Glomerular endothelial cell (primary cell): ENCODE measurements at places on chromosomes 7 and 10. TPM values are rescaled to one million over a fixed set of nuclear protein-coding genes. Genes with fewer than 3 reads are reported as not detected.

- no peak for DNase-seq
Measured at GRCh38 chr7:111145472-111145871, 54.5 kb downstream of the LRRN3 start.

DNA sequence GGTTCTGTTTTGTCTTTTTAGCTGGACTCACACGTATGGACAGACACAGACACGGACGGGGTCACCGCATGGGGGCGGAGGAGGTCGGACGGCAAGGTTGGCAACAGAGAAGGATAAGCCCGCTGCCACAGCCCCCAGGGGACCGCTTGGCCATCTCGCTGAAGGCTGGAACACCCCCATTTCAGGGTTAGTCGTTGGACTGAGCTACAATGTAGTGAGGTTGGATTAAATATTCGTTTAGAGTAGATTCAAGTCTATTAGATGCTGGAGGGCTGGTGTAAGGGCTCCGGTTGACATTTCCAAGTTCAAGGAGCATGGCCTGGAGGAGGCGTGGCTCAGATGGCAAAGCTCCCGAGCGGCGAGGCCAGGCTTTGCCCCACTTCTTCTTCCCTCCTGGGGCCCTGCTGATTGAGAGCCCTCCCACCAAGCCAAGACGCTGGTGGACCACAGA lies 35.2 kb downstream of the PPIF start:
- DNase-seq, result no peak

DNA sequence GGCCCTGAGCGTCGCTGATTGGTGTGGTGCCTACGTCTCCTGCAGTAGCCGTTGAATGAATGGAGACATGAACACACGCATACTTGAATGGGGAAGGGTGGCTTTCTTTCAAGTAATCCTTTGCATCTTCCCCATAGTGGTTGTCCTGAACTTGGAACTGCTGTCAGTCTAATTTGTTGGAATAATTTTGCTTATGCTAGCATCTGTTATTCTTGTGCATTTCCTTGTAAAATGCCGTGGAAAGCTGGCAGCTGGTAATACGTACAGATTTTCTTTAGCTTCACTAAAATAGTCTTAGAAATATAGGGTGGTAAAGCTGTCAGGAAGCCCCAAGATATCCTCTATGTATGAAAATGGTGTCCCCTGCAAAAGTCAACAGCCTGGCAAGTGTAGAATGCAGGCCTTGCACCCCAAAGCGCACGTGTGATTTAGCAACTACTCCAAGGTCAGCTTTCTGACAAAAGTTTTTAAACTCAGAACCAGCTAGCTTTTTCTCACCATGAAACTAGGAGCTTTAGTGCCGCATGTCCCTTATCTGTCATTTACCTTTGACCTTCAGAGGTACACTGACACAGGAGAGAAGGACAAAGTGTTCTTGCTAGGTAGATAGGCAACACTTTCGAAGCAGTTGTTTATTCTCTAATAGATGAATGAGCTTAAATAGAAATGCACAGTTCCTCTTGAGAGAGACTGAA lies 70.8 kb downstream of the RBM33 start:
- no peak for DNase-seq

GRCh38 chr7:143407287-143408251 lies 1.1 kb downstream of the EPHA1 start:
- DNase-seq, result no peak

FBXL13 gene
- 0.39 and 2.2 TPM in 2 replicates for total RNA-seq

TSPAN33 gene
- 0.18 and 0.68 TPM in 2 replicates for total RNA-seq
